ENCODE measurements at places on chromosomes 3 and 15. TPM values are rescaled to one million over a fixed set of nuclear protein-coding genes. Genes with fewer than 3 reads are reported as not detected.

Gene VIPR1
- total RNA-seq: 0.43 TPM

Gene TRIM71
- 2.5 TPM for total RNA-seq

Gene TPRG1
- total RNA-seq: not detected

Gene PLD1
- 9.0 TPM for total RNA-seq

Gene MAP6D1
- total RNA-seq: 14.4 TPM

Gene CDC25A
- total RNA-seq: 30.8 TPM

Gene CELF6
- not detected for total RNA-seq

Gene NMNAT3
- total RNA-seq: 2.5 TPM

Gene ZNF774
- 1.1 TPM for total RNA-seq

Gene STARD9
- 2.4 TPM for total RNA-seq

Gene CEP97
- total RNA-seq: 7.9 TPM

Gene GHSR
- total RNA-seq: not detected

Gene HIGD2B
- total RNA-seq: not detected

Gene OR5K2
- not detected for total RNA-seq

Gene DUOXA1
- total RNA-seq: not detected

Gene CIDEC
- not detected for total RNA-seq

Gene FAM240A
- not detected for total RNA-seq

Gene HTR3E
- not detected for total RNA-seq

Gene B3GNT5
- 23.0 TPM for total RNA-seq

Gene HMCES
- total RNA-seq: 43.0 TPM

Gene TRH
- total RNA-seq: not detected

Gene LACTB
- total RNA-seq: 9.7 TPM

Gene C3orf80
- not detected for total RNA-seq

Gene AGBL1
- not detected for total RNA-seq

Gene MAGI1
- total RNA-seq: 9.6 TPM

Gene GABRR3
- total RNA-seq: not detected
